ENCODE measurements at places on chromosomes 4 and X.

GRCh38 chrX:42020225-42020624 lies 96.9 kb upstream of the CASK start:
- DNase-seq, result no peak

- DNase-seq, result no peak
These were observed 11.2 kb downstream of the FGFBP2 start for GRCh38 chr4:15951781-15952180.

- DNase-seq, result no peak
These were observed 1.6 kb downstream of the PI4K2B start for GRCh38 chr4:25235401-25235800.

DNA sequence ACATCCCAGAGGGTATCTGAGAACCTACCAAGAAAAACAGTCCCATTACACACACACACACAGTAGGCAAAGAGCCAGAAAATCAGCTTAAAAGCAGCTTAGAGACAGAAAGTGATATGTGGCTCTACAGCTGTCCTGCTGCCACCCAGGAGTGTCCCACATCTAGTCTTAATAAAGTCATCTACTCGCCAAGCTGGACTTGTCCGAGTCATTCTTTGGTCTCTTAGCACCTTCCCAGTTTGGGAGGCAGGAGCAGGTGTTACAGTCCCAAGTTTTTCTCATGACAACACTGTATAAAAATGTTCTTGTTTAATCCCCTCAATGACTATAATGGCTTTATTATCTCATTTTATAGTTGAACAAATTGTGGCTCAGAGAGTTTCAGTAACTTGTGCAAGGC lies 252.5 kb upstream of the CASK start:
- DNase-seq, result no peak

- no peak for DNase-seq
These were observed 50.0 kb downstream of the COX18 start for GRCh38 chr4:73019462-73020047.

GRCh38 chrX:153549231-153549630 lies 31.8 kb downstream of the ATP2B3 start:
- no peak for DNase-seq

- no peak for DNase-seq
These were observed 89.5 kb downstream of the TASL start for GRCh38 chrX:30488092-30488491.

DNA sequence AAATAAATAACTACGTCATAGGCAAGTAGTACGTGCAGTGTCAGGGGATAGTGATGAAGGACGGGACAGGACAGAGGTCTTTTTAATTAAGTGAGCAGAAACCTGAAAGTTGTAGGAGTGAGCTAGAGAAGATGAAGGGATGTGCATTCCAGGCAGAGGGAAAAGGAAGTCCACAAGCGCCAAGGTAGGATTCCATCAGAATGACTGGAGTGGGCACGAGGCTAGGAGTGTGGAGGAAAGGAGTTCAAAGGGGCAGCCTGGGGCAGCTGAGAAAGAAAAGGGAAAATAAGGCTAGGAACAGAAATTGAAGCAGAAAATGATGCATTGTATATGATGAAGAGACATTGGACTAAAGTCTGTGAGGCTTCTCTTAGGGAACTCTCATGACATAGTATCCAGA lies 192.2 kb upstream of the TLL1 start:
- DNase-seq, result no peak

- DNase-seq, result no peak
These were observed 13.2 kb downstream of the RTL8B start for GRCh38 chrX:135009057-135009610.

DNA sequence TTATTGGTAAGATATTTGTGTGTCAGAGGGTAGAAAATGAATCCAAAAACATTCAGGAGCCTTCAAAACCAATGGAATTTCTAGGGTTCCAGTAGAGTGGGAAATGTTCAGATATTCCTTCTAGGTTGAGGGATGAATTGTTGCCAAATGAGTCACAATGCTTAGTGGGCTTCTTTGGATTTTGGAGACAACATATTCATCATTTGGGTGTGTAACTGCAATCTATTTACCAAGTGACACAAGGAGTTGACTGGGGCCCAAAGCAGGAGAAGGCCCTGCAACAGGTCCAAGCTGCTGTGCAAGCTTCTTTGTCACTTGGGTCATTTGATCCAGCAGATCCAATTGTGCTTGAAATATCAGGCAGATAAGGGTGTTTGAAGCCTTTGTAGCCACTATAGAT lies 551.5 kb upstream of the PITX2 start:
- no peak for DNase-seq

GRCh38 chr4:142463206-142463605 lies 382.9 kb downstream of the INPP4B start:
- no peak for DNase-seq

GRCh38 chr4:100778431-100778830 lies 260.6 kb upstream of the EMCN start:
- no peak for DNase-seq

DNA sequence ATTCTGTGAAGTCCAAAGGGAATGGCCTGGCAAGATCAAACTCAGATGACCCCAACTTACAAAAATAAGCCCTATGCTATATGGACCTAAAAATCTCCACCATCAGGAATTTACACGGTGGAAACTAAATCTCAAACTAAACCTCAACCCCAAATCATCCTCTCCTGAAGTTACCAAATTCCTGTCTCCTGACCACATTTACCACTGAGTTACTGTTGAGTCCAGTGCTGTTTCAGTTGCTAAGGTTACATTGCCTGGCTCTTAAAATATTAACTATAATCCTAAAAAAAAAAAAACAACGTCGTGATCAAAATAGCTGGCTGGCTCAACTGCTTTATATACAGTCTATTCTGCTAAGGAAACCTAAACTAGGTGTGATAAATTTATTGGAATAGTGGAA lies 315.2 kb upstream of the SLIT2 start:
- no peak for DNase-seq

DNA sequence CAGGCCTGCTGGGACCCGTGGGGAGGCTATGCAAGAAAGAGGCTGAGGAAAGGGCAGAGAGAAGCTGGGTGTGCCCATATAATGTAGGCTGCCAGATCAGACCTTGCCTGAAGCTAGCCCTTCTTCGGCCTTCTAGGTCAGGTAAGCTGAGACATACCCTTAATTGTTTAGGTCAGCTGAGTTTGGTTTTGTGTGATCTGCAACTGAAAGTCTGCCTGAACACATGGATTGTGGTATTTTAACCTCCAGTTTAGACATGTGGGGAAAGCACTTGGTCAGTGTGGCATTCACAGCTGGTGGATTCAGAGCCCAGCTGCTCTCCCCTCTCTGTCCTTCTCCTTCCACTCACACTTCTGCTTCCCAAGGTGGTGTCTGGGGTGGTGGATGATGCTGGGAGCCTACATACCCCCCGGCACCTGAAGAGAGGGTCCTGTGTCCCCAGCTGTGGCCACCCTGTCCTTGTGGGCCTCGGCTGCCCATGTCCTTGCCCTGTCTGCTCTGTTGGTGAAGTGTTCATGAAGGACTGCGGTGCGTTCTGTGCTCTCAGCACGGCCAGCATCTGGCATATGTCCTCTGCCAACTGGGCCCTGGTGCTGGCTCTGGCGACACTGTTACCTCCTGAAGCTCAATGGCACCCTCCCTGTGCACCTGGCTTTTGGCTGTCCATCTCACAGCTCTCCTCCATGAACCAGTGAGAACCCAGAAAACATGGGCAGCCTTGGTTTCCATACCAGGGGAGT lies 82.1 kb downstream of the NAT8L start:
- DNase-seq, result no peak

GRCh38 chr4:188198982-188199792 lies 59.9 kb downstream of the TRIML1 start:
- DNase-seq, result no peak

GRCh38 chrX:17042037-17042436 lies 95.6 kb downstream of the REPS2 start:
- no peak for DNase-seq

DNA sequence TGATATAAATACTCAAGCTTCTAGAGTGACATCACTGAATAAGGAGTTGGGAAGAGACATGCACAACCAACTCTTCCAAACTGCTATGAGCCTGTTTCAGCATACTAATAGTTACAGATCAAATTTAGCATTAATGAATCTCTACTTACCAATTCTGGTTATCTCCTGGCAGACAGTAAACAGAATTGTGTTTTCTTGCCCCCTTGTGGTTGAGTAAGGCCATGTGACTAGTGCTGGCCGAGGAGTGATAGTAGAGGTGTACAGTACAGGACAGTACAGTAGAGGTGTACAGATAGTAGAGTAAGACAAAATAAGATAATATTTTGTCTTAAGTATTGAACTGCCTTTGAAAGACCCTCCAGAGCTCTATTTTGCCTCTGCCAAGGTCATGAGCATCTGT lies 681.4 kb downstream of the GABRG1 start:
- no peak for DNase-seq

DNA sequence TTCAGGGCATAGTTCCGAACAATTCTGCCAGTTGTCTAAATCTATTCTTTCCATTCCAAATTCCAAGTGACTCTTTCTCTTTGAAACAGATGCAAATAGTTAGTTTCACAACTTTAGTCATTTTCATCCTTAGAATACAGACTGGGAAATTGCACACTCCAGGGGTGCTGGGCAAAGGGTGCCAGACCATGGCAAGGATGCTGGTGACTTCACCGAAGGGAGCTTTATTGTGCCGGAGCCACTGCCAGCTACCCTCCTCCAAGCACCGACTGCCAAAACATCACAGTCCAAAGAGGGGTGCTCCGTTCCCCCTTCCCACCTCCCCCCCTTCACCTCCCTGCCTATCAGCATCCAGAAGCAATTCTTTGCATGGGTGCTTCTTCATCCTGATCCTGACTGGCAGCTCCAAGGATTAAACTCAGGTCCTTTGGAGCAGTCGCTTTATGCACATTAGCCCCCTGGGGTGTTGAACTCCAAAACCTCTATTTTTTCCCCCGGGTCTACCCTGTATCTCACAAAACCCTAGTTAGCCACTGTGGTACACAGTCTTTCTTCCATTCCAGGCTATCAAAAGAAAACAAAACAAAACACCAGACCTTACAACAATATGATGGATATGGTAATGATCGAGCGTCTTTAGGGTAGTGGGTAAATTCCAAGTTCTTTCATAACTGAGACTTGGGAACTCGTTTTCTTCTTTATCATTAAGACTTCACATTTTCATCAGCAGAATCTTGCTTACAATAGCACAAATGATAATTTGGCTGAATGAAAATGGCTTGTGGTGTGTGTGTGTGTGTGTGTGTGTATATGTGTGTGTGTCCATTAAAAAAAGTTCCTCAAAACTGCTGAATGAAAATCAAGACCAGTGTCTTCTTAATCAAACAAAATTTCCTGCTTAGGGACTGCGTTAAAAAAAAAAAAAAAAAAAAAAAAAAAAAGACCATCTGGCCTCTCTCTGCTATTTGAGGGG lies 28.7 kb downstream of the MID1 start:
- DNase-seq, result no peak

DNA sequence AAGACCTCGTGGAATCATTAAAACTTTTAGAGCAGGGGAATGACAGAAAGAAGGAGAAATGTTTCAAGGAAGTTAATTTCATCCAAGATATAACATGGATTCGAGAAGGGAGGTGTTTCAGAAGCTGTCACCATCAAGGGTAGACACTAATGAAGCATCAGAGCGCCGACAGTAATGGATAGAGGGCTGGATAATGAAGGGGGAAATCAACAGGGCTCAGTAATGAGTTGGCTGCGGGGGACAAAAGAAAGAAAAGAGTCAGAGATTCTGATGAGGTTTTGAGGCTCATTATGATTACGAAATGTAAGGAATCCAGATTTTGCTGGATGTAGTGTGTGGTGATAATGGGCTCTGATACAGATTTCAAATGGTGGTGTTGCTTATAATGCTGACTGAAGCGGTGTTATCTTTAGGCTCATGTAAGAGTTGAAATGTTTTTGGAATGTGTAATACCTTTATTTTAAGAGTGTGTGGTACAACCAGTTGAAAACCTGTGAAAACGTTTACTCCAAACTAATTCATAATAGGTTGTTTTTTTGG lies 39.3 kb upstream of the TENM3 start:
- DNase-seq, result no peak

- DNase-seq, result no peak
These were observed 95.1 kb downstream of the TSPAN7 start for GRCh38 chrX:38656350-38656915.

GRCh38 chr4:100356172-100356571 lies 161.7 kb downstream of the EMCN start:
- no peak for DNase-seq

- DNase-seq, result peak; percentile 89
These were observed at the start of gene TIGD2 for GRCh38 chr4:89110986-89111832. Gene TIGD2, plus strand, starts transcription at chr4:89111533. Its CDS starts 1,442 bp downstream, at chr4:89112975.

DNA sequence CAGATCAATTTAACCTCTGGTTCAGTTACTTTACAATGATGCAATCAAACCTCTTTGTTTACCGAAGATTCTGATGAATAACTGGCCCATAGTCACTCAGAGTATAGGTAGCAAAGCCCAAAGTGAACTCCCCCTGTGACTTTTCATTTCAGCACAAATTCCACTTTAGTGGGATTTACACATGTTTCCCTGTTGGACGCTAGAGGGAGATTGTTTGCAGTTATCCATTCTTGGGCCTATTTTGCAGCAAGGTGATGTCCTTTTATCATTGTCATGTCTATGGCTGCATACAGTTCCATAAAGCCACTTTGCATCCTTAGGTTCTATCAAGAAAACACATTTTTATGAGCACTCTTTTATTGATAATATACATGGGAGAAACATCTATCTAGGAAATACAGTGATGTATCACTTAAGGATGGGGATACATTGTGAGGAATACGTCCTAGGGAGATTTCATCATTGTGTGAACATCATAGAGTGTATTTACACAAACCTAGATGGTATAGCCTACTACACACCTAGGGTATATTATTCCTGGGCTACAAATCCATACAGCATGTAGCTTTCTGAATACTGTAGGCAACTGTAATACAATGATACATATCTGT lies 14.5 kb upstream of the DKK2 start:
- DNase-seq, result no peak

DNA sequence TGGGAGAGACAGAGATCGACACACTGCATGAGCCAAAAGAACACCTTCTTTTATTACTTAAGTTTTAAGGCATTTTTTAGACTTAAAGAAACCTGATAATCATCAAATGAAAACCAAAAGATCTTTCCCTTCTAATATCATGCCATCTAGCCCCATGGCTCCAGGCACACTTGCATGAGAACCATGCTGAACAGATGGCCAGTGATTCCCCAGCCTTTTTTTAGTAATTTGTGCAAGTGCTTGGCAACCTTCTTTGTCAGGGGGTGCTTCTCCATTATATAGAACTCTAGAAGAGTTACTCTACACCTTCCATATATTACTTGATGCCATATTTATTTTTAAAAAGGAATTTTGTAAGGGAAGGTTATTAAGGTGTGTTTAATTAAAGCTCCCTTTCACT lies 182.2 kb upstream of the TEX13C start:
- DNase-seq, result no peak

DNA sequence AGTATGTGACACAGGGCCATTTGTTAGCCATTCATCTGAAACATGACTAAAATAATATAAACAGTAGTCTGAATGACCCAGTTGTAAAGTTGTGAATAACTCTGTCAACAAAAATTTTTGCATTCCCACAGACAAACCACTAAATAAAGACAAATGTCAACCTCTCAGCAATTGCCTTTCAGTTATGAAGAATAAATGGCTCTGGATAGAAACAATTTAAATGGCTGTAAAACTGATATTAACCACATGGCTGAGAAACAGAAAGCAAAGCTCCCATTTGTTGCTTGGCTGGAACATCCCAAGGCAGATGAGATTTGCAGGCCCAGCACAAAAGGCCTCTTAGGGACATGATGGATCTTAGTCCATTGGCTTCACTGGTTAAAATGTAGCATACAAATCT lies 296.3 kb downstream of the GALNTL6 start:
- DNase-seq, result no peak
